NCI-H526 treated with DMSO at 0.1 percent for 48 hours (cell line): ENCODE measurements at places on chromosomes 3 and 15.

- DNase-seq: no peak
Measured at GRCh38 chr15:44153352-44153751, 41.7 kb downstream of the FRMD5 start.

GRCh38 chr3:13294442-13295351, 125.4 kb downstream of the NUP210 start:
- no peak for DNase-seq

- DNase-seq: no peak
Measured at GRCh38 chr3:41115069-41115468, 84.2 kb upstream of the CTNNB1 start.

GRCh38 chr15:26841941-26842340, 24.9 kb upstream of the GABRA5 start:
- DNase-seq: no peak

- DNase-seq: no peak
Measured at GRCh38 chr15:99749386-99749785, 16.1 kb upstream of the LYSMD4 start.

DNA sequence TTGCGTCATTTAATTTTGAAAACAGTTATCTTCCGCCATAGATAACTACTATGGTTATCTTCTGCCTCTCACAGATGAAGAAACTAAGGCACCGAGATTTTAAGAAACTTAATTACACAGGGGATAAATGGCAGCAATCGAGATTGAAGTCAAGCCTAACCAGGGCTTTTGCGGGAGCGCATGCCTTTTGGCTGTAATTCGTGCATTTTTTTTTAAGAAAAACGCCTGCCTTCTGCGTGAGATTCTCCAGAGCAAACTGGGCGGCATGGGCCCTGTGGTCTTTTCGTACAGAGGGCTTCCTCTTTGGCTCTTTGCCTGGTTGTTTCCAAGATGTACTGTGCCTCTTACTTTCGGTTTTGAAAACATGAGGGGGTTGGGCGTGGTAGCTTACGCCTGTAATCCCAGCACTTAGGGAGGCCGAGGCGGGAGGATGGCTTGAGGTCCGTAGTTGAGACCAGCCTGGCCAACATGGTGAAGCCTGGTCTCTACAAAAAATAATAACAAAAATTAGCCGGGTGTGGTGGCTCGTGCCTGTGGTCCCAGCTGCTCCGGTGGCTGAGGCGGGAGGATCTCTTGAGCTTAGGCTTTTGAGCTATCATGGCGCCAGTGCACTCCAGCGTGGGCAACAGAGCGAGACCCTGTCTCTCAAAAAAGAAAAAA, 1.2 kb downstream of the B2M start:
- peak; percentile 17 for DNase-seq

DNA sequence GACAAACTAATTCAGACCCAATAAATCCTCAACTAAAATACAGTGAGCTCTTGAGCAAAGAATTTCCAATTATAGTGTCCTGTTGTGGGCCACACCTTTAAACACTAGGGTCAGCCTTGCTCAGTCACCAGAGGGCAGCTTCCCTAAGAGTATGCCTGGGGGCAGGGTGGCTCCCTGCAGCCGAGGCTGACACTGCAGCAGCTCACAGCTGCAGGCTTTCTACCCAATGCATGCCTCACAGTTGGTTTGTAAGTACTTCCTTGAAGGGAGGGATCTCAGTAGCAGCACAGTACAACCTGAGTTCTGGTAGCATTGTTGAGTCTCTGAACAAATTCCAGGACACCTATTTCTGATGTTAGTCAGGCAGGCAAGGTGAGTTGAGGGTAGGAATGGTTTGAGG, 335.6 kb downstream of the TUSC7 start:
- DNase-seq: no peak
